ENCODE measurements at places on chromosomes 13 and 19.

DNA sequence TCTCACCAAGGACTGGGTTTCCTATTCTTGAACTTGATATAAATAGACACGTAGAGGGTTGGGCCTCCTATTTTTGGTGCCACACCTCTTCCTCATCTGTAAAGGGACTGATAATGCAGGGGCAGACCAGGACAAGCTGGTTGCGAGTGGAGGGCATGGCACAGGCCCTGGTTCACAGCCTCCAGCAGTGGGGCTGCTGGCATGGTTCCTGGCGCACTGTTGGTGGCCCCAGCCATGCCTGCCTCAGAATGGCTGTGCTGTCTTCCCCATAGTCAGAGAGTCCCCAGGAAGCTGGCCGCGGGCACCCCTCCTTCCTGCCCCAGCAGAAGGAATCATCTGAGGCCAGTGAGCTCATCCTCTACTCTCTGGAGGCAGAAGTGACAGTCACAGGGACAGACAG lies 10.5 kb upstream of the OVOL3 start:
- no peak for DNase-seq

DNA sequence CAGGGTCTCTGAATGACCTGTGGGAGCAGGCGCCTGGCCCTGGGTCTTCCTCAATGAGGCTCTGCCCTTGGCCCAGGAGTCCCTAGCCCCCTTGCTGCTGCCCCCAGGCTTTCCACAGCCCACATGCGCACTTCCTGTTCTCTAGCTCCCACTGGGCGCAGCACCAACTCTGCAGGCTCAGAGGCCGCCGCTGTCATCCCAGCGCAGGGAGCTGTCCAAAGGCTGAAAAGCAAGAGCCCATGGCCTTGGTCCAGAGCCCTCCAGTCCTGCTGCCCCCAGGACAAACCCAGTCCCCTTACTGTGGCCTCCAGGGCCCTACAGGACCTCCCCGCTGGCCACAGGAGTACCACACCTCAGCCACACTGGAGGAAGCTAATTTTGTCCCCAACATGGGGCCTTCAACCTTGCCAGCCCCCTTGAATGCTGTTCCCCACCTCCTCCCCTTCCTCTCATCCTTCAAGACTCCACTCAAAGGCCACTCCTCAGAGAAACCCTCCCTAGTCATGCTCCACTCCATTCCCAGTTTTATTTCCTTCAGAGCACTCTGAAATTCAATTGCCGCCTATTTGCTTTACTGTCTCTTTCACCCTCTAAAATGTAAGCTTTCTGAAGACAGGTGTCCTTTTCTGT lies 8.0 kb upstream of the POU2F2 start:
- no peak for DNase-seq

GRCh38 chr13:30802953-30803478 lies 67.7 kb downstream of the ALOX5AP start:
- DNase-seq: peak; percentile 88

GRCh38 chr13:43268632-43269031 lies 245.2 kb downstream of the DNAJC15 start:
- peak; percentile 56 for DNase-seq

DNA sequence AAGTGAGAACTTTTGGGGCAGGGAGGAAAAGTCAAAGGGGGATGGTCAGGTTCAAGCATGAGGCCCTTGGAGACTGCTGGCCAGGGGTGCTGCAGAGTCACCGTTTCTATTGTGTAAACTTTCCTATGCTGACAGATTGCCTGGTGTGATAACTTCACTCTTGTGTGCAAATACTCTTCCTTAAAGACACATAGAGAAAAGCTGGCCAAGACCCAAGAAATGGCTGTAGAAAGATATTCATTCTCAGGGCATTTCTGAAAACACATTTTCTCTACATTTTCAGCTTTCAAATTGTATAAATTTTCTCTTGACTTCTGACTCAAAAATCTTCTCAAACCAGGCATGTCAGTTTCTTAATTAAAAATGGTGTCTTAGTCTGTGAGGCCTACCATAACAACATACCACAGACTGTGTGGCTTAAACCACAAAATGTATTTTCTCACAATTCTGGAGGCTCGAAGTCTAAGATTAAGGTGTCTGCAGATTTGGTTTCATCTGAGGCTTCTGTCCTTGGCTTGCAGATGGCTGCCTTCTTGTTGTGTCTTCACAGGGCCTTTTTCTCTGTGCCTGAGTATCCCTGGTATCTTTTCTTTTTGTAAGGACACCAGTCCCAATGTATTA lies 304.5 kb downstream of the KCNRG start:
- DNase-seq: no peak

DNA sequence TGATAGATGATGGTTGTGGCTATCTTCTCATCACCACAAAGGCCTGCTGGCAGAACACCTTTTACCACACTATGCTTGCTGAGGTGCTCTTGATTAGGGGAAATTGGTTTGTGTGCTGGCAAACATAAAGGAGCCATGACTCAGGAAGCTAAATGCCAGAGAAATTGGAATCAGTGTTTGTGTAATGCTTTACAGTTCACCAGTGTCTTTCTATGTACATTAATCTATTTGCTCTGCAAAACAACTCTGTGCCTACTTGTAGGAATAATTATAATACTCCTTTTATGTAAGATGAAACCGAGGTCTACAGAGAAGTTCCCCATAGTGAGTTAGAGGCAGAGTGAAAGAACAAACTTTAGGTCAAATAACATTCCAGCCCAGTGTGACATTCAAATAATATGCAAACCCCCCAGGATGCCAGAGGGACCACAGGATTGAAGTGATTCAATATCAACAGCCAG lies 390.5 kb upstream of the HTR2A start:
- no peak for DNase-seq

GRCh38 chr19:39778763-39779162 lies at the start of gene LEUTX:
Gene LEUTX (plus strand): TSS chr19:39778854. CDS start chr19:39778921, 67 bp downstream.
- no peak for DNase-seq

DNA sequence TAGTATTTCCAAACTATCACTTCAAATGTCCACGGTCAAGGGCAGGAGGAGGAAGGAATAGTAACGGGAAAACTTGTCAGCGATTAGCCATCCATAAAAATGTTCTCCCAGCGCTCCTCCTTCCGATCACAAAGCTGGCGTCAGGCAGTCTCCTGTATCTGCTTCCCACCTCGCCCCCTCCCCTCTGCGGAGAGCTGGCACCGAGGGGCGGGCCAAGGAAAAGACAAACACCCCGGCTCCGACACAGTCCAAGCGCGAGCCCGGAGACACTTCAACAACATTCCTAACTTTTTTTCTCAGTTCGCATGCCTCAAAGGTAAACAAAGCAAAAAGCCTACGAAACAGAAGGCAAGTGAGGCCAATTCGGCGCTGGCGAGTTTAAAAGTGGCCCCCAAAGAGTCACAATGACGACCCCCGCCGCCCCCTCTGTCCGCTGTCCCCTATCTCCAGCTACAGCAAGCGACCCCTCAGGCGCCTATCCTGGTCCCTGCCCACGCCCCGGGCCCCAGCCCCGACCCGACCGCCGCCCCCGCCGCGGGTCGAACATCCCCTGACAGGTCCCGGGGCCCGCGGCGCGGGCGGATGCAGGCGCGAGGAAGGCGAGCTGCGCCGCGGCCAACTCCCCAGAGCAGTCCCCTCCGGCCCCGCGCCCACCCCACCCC lies 736 bp downstream of the SMAD9 start:
- DNase-seq: peak; percentile 59

DNA sequence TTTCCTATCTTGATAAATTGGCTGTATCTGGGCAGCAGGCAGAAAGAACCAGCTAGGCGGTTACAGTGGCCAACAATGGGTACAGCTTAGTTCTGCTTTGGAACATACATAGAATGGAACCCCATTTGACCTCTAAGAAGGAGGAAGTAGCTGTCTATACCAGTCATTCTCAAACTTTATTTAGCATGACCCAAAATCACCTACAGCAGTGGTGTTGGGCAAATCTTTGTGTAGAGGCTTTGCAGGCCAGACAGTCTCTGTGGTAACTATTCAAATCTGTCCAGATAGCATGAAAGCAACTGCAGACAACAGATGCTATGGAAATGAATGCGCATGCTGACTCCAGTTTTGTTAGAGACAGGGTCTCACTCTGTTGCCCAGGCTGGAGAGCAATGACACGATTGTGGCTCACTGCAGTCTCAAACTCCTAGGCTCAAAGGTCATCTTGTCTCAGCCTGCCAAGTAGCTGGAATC lies 12.0 kb upstream of the KCNC3 start:
- no peak for DNase-seq

DNA sequence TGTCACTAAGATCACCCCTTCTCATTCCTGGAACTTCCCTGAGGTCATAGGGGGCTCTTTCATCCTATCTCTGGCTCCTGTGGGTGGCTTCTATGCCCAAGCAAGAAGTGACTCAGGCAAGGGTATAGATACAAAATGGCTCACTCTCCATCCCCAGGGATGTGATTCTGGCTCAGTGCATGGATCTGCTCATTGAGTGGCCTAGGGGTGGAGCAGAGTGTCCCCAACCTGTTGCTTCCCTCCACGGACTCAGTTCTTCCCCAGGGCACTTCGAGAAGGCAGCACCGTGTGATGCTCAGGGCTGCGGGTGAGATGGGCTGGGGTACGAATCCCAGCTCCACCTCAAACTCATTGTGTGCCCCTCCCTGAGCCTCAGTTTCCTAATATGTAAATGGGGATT lies 136.4 kb downstream of the PTPRS start:
- no peak for DNase-seq

GRCh38 chr13:19737844-19738557 lies 44.7 kb downstream of the PSPC1 start:
- DNase-seq: no peak

DNA sequence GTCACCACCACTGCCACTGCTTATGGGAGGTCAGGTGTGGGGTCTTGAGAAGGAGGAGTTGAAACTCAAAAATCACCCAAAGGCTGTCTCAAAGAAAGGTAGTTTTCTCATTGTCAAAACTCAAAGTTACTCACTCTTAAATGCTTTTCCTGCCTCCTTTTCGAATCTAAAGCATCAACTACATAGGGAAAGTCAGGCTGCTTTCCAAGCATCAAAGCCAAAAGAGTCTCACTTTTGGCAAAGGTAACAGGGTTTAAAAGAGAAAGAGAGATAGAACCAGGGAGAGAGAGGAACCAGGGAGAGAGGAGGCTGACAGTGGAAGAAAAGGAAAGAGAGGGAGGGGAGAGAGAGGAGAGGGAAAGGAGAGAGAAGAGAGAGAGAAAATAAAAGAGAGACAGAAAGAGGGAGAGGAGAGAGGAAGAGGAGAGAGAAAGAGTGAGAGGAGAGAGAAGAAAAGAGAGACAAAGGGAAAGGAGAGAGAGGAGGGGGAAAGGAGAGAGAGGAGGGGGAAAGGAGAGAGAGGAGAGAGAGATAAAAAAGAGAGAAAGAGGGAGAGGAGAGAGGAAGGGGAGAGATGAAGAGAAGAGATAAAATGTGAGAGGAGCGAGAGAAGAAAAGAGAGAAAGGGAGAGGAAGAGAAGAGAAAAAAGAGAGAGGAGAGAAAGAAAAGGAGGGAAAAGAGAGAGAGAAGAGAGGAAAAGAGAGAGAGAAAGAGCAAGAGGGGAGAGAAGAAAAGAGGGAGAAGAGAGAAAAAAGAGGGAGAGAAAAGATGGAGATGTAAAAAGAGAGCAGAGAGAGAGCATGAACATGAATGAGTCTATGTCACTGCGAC lies 262.0 kb upstream of the TSHZ3 start:
- no peak for DNase-seq

DNA sequence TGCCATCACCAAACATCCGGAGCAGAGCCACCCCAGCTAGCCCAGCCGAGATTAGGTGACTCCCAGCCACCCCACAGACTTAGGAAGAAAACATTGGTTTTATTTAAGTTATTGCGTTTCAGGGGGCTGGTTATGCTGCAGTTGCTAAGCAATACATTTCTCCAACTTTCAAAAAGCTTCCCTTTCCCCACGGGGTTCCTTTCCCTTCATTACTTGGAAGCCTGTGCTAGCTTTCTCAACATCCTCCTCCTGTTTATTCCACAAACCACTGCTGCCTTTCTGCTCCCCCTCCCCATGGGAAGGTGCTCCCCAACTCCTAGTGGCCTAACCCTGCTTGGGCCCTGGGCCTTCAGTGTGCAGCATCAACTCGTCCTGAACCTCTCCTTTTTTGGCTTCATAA lies 52.6 kb downstream of the CDADC1 start:
- DNase-seq: no peak

DNA sequence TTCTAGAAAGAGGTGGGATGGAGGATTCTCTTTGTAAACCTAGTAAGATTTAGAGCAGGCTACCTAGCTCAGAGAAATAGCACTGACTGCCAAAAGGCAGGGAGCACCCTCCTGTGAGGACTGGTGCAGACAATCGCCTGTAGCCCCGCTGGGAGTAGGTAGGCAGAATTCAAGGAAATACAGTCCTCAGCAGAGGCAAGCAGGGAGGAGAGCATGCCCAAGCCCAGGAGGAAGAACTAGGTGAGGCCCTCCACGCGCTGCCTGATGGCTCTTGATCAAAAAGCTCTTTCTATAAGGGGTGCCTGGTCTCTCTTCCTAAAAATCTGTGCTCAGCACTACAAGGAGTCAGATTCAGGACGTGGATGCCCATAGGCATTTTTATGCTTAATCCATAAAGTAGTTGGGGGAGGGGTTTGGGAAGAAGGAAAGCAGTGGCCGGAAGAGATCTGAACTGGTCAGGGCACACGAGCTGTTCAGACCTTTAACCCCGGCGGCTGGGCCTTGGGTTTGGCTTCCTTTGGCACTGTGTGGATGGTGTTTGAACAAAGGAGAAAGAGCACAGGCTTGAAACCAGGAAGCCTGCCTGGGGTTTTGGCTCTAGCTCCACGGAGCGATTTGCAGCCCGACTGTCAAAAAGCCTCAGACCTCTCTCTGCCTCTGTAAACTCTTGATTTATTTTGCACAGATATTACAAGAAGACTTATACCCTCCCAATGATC lies 320.6 kb downstream of the FOXO1 start:
- no peak for DNase-seq

GRCh38 chr13:28527629-28528028 lies 32.7 kb upstream of the FLT1 start:
- no peak for DNase-seq

DNA sequence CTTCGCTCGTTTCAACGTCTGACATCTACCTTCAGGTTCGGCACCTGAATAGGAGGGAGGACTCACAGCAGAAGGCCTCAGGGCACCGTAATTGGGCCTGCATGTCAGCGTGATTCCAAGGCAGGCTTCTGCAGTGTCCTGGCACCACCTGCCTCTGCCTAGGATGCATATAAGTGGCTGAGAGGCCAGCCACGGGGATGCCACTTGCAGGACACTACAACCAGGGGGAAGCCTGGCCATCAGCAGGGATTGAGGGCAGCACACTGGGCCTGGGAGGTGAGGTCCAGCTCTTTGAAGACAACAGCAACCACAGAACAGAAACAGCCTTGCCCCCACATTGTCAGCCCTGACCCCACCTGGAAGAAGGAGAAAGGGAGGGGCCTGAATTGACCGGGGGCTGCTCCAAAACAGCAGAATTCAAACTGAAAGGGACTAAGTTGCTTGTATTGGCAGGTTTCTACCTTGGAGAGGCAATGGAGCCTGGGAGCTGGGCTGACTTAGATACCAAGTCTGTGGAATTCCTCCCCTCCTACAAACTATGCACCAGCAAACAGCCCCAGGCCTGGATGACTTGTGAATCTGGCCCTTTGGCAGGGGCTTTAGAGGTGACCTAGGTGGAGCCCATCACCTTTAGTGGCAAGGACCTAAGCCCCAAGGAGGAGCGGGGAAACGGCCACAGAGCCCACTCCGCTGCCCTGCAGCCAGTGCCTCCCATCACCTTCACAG lies 34.1 kb upstream of the POMP start:
- no peak for DNase-seq

GRCh38 chr13:112210371-112210770 lies 143.4 kb downstream of the SOX1 start:
- DNase-seq: no peak
